ENCODE measurements at places on chromosomes 2 and 18. TPM values are rescaled to one million over a fixed set of nuclear protein-coding genes. Genes with fewer than 3 reads are reported as not detected.

GRCh38 chr2:204678031-204678430 lies 132.8 kb downstream of the PARD3B start:
- no peak overlapping the region for H3K27ac ChIP-seq
- H3K4me3 ChIP-seq: no peak overlapping the region
- peaks cover 30% of the 10 kb centered on the region for H3K4me1 ChIP-seq

DNA sequence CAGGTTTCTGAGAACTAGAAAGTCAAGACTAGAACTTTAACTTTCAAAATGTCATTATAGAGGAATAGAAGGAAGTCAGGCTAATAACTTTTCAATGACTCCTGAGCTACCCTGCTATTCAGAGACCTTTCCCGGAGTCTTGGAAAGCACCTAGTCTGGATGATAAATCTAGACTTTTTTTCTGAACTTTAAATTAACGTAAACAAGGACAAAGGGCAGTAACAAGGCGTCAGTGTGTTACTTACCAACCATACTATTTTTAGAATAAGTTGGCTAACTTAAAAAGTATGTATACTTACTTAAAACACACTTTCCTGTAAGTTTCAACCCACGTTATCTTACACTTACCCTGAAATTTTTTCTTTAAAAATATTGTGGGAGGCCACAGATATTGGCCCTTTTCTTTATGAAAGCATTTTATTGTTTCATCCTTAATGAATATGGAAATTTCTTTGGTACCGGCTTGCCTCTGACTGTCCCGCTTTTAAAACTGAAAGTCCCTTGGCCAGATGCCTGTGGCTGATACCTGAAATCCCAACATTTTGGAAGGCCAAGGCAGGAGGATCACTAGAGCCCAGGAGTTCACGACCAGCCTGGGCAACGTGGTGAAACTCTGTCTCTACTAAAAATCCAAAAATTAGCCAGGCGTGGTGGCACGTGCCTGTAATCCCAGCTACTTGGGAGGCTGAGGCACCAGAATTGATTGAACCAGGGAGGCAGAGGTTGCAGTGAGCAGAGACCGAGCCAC lies 9.7 kb downstream of the PMAIP1 start:
- H3K27ac ChIP-seq: peak overlapping the region; percentile 15
- H3K27me3 ChIP-seq: no peaks in the 10 kb centered on the region
- no peak for DNase-seq
- H3K4me3 ChIP-seq: no peak overlapping the region
- no peaks in the 10 kb centered on the region for H3K36me3 ChIP-seq

DNA sequence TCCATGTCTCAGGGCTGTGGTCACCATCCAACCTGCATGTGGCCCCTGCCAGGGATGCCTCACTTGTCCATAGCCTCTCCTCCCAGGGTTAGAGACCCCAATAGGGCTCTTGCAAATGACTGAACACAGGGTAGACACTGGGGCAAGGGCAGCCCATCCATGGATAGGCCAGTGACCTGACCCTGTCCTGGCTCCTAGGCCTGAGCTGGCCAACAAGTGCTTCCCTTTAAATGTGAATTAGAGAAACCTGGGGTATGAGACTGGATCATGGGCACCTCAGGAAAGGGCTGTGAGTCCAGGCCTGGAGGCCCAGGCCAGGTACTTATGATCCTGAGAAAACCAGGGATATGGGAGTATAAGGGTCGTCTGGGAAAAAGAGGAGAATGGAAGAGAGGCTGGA lies 64.5 kb downstream of the COPS8 start:
- H3K36me3 ChIP-seq: no peaks in the 10 kb centered on the region
- peaks cover under 1% of the 10 kb centered on the region for H3K4me1 ChIP-seq
- H3K27ac ChIP-seq: no peak overlapping the region
- no peaks in the 10 kb centered on the region for H3K27me3 ChIP-seq
- DNase-seq: peak; percentile 22
- no peak overlapping the region for H3K4me3 ChIP-seq

DNA sequence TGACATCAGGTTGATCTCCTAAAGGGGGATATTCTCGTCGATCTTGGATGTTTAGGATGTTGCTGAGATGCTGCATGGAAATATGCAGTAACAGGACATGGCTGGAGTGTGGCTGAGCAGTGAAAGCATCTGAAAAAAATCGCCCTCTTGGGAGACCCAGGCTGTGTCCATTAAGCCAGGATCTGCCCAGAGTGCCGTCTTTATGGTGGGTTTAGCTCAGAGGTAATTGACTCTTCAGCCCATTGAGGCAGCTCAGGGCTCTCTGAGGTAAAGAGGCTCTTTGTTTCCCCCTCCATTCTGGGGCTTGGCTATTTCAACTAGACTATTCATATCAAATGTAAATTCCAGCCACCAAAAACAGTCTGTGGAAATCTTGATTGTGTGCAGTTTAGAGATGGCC lies 26.5 kb downstream of the OSBPL6 start:
- no peaks in the 10 kb centered on the region for H3K36me3 ChIP-seq
- H3K27ac ChIP-seq: no peak overlapping the region
- no peaks in the 10 kb centered on the region for H3K27me3 ChIP-seq
- no peak for DNase-seq

DNA sequence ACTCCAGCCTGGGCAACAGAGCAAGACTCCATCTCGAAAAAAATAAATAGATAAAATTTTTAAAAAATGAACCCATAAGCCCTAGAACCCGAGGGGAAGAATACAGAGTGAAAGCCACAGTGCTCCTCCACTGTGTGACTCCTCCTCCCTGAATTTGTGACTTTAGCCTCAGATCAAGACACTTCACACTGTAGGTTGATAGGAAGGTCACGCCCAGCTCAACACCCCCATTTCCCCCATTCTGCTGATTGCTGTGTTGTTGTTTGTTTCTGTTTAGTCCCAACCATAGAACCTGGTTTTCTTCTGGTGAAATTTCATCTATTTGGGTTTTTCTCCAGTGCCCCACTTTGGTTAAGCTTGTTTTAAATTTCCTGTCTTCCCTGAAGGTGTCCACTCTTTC lies 102.2 kb downstream of the VIT start:
- DNase-seq: no peak
- H3K27me3 ChIP-seq: peaks cover 11% of the 10 kb centered on the region
- H3K27ac ChIP-seq: no peak overlapping the region
- no peak overlapping the region for H3K4me3 ChIP-seq
- no peaks in the 10 kb centered on the region for H3K36me3 ChIP-seq

GRCh38 chr2:116416731-116417377 lies 1397.6 kb upstream of the DDX18 start:
- no peak overlapping the region for H3K4me3 ChIP-seq
- no peaks in the 10 kb centered on the region for H3K36me3 ChIP-seq
- H3K4me1 ChIP-seq: no peaks in the 10 kb centered on the region
- DNase-seq: no peak
- no peaks in the 10 kb centered on the region for H3K27me3 ChIP-seq

Gene RAX
- total RNA-seq: not detected

Gene GULP1
- 135 TPM for total RNA-seq
